ENCODE measurements at places on chromosomes 4 and X.

DNA sequence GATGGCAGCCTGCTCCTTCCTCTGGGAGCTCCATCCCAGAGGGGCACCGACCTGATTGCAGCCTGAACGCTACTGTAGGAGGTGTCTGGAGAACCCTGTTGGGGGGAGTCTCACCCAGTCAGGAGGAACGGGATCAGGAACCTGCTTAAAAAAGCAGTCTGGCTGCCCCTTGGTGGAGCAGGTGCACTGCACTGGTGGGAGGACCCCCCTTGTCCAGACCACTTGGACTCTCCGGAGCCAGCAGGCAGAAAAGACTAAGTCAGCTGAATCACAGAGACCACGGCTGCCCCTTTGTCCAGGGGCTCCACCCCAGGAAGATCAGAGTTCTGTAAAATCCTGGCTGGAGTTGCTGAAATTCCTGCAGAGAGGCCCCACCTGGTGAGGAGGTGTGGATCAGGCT lies 67.3 kb upstream of the MAGEB18 start:
- DNase-seq = no peak

- DNase-seq = no peak
Measured at GRCh38 chrX:150509703-150510102, 58.7 kb upstream of the MTM1 start.

DNA sequence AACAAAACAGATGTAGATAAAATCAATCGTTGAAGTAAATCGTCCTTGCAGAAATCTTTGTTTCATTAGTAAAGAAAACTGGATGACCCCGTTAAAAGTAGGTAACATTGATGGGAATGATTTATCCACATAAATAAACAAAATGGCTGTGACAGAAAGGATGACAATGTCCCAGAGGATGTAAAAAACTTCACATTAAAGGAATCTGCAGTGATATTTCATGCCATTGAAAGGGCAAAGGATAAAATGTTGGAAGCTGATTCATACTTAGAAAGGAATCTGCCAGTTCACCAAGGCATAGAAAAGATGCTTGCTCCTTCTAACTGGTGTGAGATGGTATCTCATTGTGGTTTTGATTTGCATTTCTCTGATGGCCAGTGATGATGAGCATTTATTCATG lies 24.2 kb upstream of the EPGN start:
- no peak for DNase-seq

GRCh38 chr4:140829825-140830224 lies 73.6 kb upstream of the TBC1D9 start:
- no peak for DNase-seq

- no peak for DNase-seq
Measured at GRCh38 chr4:6751611-6752485, 30.7 kb upstream of the KIAA0232 start.

DNA sequence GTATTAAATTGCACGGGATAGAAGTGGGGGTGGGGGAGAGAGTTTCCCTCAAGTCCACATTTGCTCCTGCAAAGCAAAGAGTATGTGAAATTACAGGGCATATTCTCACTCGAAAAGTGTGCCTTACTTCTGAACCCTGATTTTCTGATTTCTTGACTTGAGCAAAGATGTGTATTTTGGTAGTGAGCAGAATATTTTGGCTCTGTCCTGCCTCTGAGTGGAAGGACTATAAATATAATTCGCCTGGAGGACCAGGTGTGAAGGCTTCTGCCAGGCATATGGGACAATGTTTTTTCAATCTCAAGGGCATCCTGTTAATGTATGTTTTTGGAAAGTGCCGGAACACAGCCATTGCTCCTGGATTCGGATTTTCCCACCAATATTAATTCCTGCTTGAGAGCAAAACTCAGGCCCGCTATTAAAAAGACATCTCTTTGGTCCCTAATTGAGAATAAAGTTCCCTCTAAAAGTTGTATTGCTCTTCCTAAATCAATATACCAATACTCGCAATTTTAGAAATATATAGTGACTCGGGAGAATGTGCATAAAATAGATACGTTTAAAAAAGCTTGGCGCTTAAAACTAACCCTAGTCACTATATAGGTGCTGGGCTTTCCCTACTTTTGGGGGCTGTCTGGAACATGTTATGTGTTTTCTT lies 15.3 kb upstream of the PITX2 start:
- DNase-seq = no peak

DNA sequence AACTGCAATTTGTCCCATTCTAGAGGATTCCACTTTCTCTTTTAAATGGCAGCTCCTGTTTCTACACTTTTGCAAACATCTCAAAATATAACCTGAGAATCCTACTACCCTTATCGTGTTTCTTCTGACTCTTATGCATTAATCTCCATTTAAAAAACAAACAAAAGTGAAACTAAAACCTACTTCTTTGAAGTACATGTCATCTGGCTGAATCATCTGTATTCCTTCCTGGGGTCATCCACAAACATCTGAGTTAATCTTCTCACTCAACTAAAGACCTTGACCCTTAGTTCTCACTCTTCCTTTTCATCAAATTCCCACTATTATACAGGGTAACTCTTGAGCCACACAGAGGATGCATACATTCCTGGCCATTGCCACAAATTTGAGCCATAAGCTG lies 584.8 kb downstream of the PPARGC1A start:
- no peak for DNase-seq

- no peak for DNase-seq
Measured at GRCh38 chr4:99463566-99463965, 28.4 kb upstream of the ADH7 start.

DNA sequence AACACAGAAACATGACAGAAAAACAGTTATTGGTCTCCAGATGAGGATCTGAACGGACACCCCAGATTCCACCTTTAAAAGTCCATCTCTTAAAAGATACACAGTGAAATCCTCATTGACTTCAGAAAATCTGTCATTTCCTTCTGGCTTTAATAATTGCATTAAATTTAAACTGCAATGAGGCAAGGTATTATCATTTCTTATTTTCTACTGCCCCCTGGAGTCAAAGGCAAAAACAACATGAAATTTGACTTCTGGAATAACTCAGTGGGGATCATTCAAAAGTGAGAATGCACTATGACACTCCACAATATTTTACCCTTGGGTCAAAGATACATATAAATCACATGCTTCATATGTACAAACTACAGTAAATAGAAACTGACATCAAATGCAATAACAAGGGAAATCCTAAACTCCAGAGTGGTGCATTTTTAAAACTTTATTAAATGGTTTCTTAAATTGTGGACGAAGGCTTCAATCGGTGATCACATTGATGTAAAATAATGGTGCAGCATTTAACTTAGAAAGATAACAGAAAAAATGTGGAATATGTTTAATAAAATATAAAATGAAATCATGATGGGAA lies 56.4 kb upstream of the SPANXN1 start:
- no peak for DNase-seq

DNA sequence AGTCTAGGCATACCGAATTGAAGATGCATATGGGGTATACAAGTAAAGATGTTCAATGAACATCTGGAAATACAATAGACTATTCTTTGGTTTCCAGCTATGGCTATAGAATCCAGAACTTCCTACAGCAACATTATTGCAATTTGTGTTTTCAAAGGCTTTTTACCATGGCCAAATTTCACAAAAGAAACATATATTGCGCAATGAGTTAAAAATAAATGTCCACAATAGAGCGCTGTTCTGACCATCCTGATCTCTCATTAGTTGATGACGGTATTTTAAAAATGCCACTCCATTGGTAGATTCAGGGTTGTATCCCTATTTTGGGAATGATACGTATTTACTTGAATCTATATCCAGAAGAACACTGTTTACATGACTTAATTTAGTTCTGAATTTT lies 139.2 kb downstream of the LINC00632 start:
- DNase-seq = no peak

DNA sequence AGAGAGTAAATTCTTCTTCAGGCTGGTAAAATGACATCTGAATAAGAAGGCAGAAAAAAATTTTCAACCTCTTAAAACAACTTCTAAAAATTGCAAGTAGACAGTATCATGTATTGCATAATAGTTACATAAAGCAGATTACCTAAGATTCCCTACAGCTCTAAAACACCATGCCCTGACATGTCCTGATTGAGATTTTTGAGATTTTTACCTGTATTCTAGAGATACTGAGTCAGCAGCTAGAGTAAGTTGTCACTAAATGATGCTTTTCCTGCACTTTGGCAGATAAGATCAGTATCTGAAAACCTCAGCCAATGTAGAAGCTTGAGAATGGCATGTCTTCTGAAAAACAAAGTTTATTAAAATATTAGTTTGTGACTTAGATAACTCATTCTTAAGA lies 713.6 kb downstream of the CCSER1 start:
- no peak for DNase-seq

GRCh38 chrX:41553688-41554087 lies 106.5 kb downstream of the NYX start:
- DNase-seq = no peak

DNA sequence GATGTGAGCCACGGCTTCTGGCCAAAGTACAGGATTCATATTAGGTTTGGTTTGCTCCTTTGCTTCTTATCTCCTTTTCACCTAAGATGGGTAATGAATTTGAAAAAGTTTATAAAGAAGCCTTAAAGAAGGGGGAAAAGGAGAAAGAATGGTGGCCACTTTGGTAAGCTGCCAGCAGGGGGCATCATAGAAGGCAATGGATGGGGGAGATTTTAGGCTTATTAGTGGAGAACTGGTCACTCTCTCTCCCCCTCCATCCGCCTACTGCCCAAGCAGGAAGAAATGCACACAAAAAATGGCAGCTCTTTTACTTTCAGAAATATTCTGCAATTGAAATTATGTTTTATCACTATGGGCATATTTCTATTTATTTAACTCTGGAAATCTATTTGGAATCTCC lies 32.0 kb downstream of the SPARCL1 start:
- DNase-seq = no peak

Data from fibroblast of skin of left quadriceps (primary cell).